Stromal cell of bone marrow (primary cell): ENCODE measurements at places on chromosomes 3 and 15.
A peak's percentile ranks its signal among the peaks of the same experiment; 100 is the strongest.

DNA sequence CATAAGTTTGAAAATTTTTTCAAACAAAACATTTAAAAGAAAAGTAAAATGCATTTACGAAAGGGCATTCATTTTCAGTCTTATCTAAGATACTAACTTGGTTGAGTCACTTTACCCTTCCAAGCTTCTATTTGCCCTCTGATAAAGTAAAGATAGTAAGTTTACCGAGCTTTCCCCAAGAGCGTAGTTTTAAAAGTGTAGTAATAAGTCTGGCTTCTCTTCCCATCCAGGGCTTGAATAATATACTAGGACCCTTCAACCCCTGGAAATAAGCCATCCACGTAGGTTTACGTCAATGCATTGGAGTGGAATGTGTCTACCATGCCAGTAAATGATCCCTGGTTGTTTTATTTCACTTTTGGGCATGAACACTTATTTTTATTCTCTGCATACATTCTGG lies 608.3 kb downstream of the NTRK3 start:
- peak; percentile 18 for DNase-seq

DNA sequence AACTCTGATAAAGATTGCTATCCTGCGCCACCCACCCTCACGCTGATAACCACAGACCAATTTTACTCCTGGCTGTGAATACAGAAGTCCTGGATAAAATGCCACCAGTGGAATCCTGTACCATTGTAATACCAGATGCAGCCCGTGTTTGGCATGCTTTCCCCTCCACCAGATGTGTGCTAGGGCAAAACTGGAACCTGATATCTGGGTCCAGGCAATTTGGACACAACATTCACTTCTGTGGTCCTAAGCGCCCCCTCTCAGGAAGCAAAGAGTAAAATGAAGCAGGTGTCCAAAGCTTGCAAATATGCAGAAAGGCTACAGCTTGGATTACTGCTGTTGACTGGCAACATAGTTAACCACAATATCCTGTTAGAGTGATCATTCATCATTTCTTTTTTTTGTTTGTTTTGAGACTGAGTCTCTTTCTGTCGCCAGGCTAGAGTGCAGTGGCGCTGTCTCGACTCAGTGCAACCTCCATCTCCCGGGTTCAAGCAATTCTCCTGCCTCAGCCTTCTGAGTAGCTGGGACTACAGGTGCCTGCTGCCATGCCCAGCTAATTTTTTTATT lies 32.8 kb downstream of the LOXL1 start:
- no peak for DNase-seq

- no peak for DNase-seq
Observed at GRCh38 chr3:87370007-87370406, 93.6 kb upstream of the POU1F1 start.

DNA sequence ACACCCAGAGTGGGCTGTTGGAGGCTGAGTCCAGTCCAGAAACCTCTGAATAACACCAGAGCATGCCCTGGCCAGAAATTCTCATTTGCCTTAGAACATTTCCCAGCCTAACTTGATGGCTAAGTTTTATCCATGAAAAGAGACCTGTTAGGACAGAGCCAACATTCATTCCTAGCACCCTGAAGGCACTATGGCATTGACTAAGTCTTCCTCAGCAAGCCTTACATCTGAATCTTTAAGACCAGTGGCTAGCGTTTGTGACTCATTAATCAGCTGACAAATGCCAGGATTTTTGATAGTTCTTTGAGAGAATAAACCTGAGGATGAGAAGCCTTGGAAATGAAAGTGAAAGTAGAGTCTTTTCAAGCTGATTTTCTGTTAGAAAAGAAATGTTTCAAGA lies 1087.1 kb upstream of the ALCAM start:
- DNase-seq = peak; percentile 58

GRCh38 chr3:77618686-77619085 lies 578.8 kb downstream of the ROBO2 start:
- DNase-seq = no peak

GRCh38 chr15:69450968-69451695 lies 1.5 kb upstream of the RPLP1 start:
- DNase-seq = peak; percentile 25

GRCh38 chr3:112405845-112406244 lies 72.9 kb downstream of the CD200 start:
- no peak for DNase-seq

- DNase-seq = peak; percentile 97
Observed at GRCh38 chr3:188950832-188951489, 220.8 kb upstream of the TPRG1 start.

DNA sequence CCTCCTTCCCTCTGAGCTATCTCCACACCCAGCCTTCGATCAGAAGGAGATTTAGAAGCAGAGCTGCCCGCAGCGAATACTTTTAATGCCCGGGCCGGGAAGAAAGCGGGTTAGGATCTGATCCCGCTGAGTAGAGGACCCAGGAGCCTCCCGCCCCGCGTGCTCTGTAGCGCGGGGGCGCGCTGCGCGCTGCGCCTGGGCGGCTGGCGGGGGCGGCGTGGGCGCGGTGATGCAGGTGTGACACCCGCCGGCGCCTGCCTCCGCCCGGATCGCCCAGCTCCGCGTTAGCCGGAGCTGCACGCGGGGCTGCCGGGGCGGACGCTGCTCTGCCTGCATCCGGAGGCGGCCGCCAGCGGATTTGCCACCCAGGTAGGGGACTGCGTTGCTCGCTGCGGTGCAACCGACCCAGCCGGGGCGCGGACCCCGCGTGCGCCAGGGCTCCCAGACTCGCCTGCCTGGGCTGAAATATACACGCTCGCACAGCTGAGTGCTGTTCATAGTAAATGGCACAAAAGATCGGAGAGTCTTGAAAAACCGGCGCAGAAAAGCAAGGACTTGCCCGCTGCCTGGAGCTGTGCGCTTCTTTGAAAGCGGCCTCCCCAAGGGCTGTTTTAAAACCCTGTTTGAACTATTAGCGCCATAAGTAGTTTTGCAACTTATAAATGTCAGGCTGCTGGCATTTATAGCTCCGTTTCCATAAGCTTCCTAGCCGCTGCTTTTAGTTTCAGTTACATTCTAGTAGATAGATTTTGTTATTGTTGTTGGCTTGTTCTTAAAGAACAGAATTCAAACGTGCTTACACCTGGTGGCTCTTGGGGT lies at the start of gene SV2B:
Gene SV2B (plus strand): TSS at position 263 of the 819 bp plus-strand sequence. CDS start 126,007 bp downstream, outside the sequence.
- DNase-seq = no peak

GRCh38 chr3:13513051-13513912 lies 33.2 kb downstream of the HDAC11 start:
- no peak for DNase-seq

DNA sequence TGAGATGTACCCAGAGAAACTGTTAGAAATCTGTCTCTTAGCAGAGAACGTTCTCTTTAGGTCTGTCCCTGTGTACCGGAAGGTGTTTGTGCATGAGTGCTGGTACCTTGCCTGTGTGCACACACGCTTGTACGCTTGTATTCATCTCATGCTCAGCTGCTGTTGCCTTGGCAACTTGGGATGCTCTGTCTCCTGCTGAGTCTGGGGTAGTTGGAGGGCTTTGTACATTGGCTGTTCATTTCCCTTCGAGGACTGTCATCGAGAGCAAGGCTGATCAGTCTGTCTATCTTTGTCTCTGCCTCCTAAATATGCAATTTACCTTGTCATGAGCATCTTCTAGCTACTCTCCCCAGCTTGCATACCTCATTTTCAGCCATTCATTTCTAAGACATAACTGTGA lies 147.2 kb downstream of the SLCO3A1 start:
- DNase-seq = no peak

GRCh38 chr15:49116108-49116857 lies 39.1 kb downstream of the COPS2 start:
- DNase-seq = no peak

- DNase-seq = no peak
Observed at GRCh38 chr3:154285221-154285620, 39.1 kb downstream of the DHX36 start.

DNA sequence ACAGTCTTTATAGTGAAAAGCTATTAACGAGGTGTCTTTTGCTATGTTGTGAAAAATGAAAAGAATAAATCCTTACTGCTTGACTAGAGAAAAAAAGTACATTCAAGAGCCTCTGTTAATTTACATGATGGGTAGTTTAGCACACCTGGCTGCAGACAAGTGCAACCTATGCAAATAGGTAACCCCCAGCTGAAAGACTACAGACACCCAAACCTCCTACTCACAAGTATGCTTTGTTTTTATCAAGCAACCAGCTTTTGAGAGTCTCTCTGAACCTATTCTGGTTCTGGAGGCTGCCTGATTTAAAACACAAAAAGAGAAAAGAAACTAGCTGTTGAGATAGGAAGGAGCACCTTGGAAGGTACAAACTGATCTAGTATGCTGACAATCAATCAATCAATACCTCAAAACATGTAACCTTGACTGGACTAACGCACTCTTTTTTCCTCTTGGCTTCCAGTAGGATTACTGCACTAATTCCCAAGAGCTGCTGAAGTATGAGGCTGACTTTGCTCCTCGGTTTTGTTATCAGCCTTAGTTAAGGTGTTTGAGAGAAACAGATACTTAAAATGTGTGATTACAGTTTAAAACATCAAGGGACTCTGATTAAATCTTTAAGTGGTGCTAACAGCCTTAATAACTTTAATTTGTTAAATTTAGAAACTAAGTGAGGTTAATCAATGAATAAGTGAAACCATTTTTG lies 63.6 kb downstream of the OSBPL10 start:
- DNase-seq = no peak

DNA sequence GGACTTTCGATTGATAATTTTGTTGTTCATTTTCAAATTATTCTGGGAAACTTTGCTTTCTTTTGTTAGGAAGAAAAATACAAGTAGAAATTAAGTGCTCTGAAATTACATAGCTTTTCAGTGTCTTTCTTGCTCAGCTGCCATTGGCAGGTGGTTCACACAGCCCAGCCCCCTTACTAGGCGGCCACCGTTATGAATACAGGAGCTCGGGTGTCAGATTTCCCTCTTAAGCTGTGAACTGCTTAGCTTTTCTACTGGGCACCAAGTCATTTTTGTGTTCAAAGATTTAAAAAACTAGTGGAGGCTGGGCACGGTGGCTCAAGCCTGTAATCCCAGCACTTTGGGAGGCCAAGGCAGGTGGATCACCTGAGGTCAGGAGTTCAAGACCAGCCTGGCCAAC lies 55.2 kb downstream of the HMG20A start:
- DNase-seq = no peak

- DNase-seq = no peak
Observed at GRCh38 chr3:137259089-137259488, 301.3 kb downstream of the IL20RB start.

DNA sequence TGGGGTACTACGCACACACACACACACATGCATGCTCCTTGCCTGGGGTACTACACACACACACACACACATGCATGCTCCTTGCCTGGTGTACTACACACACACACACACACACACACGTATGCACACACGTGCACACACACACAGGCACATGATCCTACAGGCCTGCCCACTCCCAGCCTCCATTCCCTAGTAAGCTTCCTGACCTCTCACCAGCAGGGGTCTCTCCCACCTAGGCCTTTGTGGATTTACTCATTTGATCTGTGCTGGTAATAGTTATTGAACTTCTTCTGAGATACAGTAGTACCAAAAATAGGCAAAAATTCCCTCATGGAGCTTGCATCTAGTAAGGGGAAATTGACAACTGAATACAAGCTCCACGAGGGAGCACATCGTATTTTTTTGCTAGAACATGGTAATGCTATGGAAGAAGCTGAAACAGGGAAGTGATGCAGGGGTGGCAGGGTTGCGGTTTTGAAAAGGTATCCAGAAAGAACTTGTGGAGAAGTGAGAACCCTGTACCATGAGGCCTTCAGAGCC lies 19.1 kb downstream of the TTC21A start:
- peak; percentile 25 for DNase-seq

DNA sequence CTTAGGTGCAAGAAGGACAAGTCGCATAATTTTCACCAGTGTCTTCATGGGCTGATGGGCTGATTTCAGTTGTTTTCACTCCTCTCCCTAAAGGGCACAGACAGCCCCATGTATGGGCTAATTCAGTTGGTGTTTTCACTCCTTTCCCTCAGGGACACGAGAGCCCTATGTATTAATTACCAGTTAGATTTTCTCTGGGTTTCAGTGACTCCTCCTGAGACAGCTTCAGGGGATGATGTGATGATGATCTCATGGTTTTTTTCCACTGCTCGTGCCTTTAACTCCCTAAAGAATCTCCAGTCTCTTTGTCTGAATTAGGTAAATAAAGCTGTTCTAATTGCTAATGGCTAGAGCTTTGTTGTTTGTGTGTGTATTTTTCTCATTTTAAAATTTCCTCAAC lies 9.9 kb downstream of the RAMAC start:
- no peak for DNase-seq

- DNase-seq = no peak
Observed at GRCh38 chr3:13332740-13333139, 87.4 kb downstream of the NUP210 start.
